Activated T-helper 9 cell treated with anti-CD3 and anti-CD28 coated beads, Interleukin-2, amount 50 U/mL, for 16 hours (primary cell): ENCODE measurements at places on chromosomes 4 and X.

GRCh38 chr4:86484241-86484640, 109.9 kb upstream of the PTPN13 start:
- no peak for DNase-seq

- no peak for DNase-seq
Measured at GRCh38 chrX:105837232-105837631, 14.9 kb downstream of the NRK start.

DNA sequence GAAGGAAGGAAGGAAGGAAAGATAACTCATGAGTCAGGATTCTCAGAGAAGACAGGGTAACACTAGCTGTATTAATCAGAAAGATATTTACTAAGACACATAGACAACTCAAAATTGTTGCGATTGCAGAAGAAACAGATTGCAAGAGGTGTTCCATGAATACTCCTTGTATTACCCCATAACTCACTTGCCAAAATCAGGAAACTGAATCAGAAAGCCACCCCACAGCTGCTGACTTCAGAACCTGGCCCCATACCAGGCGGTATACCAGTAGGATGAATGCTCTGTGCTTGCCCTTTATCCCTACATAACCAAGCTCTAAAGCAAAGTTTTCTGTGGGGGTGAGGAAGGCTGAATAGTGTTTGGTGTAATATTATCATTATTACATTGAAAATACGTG, 468.5 kb downstream of the IQCM start:
- DNase-seq, result no peak

GRCh38 chr4:143406523-143406922, 69.8 kb downstream of the GAB1 start:
- no peak for DNase-seq

GRCh38 chr4:118760092-118760491, 74.9 kb downstream of the METTL14 start:
- no peak for DNase-seq
